Activated CD8-positive, alpha-beta memory T cell treated with anti-CD3 and anti-CD28 coated beads for 48 hours (primary cell): ENCODE measurements at places on chromosomes 3 and 15.

- DNase-seq = no peak
Measured at GRCh38 chr3:51224843-51225242, 160.2 kb upstream of the MANF start.

DNA sequence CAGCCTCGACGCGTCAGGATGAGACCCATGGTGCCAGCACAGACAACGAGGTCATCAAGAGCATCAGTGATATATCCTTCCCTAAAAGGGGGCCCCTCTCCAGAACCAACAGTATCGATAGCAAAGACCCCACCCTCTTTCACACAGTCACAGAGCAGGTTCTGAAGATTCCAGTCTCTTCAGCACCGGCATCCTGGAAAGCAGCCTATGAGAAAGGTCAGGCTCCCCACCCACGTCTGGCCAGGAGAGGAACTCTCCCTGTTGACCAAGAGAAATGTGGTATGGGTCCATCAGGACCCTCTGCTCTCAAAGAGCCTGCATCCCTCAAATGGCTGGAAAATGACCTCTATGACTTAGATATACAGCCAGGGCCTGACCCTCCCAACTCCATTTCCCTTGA is 11.6 kb downstream of the ANKRD34C start:
- DNase-seq = no peak

DNA sequence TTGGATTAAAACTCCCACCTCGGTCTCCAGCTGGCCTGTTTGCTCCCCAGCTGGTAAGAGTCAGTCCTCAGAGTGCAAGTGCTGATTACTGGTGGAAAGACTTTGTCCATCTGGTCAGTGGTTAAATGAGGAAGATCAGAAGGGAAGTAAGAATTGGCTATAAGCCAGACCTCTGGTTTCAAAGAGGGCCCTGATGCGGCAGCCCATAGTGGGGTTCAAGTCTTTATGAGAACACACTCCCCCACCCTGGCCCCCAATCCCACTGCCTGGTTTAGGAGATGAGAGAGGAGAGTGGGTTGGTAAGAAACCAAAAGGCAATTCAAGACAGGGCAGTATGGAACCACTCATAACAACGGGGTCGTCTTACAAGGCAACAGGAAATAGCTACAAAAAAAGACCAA is 65.0 kb downstream of the FRMD4B start:
- DNase-seq = no peak

GRCh38 chr3:146781059-146781458 is 175.9 kb upstream of the PLSCR5 start:
- no peak for DNase-seq

DNA sequence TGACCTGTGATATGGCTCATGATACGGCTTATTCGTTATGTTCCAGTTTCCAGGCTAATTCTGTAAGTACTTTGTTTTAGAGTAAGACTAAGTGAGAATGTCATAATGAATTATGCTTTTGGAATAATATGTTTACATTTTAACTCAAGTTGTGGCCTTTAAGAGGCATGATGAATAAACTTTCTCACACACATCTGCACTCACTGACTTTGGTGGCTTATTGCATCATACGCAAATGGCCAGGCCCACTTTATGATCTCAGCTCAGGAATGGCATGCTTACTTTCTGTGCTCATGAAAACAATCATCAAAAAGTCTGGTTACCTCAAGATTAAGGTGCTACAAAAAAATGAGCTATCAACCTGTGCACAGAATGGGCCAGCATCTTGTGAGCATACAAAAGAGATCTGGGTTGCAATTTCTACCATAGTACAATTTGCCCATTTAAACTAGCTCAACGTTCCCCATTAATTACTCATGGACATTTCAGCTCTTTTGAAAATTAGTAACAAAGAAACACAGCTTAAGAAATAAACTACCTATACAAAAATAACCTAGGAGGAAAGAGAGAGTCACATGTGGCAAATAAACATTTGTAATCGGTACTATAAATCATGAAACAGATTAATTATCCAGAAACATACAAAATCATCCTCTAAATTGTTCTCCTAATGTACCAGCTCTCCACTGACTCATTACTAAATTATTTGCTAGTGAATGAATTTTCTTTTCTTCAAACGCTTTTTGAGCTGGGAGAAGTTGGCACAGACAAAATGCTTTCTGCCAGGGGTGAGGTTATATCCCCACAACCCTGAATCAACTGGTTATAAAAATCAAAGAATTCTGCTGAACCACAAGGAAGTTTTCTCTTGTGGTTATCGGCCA is 439.0 kb upstream of the ADAMTS9 start:
- DNase-seq = no peak

- no peak for DNase-seq
Measured at GRCh38 chr3:59845386-59845785, 795.6 kb upstream of the CFAP20DC start.

DNA sequence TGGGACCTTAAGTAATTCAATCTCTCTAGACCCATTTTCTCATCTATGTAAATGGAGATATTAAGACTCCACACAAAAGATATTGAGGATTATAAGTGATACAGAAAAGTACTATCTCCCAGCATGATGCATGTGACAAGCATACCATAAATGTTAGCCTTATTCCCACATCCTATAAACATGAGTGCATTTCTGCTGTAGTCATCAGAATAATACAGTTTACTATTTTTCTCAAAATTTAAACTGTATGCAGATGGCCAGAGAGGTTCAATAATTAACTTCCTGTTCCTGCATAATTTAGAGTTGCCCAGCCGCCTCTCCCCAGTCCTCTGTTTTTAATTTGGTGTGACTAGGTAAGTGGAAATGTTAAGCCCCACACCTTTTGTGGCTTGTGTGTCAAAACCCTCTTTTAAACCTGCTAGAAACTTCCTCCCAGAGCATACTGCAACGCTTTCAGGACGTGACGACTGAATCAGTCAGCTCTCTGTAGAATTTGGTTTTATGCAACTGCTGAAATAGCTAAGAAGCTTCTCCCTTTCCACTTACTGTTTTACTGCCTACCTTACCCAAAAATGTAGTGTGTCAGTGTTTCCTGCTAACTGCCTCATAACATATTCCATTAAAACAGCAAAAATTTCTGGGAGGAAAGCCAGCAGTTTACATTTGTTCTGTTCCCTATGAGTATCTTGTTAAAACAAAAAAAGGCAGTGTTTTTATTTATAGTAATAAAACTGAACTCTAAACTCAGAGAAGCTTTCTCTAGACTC is 1037.9 kb downstream of the EPHA3 start:
- DNase-seq = no peak

GRCh38 chr3:37308247-37308646 is 133.9 kb upstream of the LRRFIP2 start:
- no peak for DNase-seq

DNA sequence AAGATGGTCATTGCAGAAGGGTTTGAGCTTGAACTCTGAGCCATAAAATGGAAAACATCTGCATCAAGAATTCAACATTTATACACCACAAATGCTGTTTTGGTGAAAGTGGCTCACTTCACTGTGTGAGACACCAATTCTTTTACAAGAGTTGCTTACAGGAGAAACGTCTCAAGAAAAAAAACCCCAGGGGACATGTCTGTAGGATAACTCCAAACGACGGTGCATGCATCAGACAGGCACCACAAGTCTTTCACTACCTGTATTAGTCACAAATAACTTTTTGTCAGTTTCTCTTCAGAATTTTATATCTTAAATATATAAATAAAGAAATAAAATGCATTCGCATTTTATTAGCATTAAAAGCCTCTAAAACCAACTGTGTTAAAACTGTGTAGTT is 164.3 kb downstream of the EFHB start:
- DNase-seq = no peak

GRCh38 chr3:130014526-130014925 is 40.0 kb downstream of the TRH start:
- DNase-seq = no peak

DNA sequence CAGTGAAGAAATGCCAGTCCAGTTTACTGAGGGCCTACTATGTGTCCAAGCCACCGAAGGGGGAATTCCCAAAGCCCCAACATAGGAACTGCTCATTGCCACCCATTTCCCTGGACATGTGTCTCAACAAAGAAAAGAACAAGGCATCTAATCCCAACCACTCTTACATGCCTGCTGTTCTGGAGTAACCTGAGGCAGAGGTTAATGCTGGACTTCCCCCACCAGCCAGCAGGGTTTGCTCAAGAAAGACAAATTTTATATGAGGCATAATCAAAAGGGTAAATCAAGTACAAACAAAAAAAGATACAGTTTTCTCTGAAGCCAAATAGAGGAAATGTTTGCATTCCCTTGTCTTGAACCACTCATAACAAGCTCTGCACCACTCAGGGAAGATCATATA is 4.1 kb downstream of the ADCY5 start:
- DNase-seq = no peak

DNA sequence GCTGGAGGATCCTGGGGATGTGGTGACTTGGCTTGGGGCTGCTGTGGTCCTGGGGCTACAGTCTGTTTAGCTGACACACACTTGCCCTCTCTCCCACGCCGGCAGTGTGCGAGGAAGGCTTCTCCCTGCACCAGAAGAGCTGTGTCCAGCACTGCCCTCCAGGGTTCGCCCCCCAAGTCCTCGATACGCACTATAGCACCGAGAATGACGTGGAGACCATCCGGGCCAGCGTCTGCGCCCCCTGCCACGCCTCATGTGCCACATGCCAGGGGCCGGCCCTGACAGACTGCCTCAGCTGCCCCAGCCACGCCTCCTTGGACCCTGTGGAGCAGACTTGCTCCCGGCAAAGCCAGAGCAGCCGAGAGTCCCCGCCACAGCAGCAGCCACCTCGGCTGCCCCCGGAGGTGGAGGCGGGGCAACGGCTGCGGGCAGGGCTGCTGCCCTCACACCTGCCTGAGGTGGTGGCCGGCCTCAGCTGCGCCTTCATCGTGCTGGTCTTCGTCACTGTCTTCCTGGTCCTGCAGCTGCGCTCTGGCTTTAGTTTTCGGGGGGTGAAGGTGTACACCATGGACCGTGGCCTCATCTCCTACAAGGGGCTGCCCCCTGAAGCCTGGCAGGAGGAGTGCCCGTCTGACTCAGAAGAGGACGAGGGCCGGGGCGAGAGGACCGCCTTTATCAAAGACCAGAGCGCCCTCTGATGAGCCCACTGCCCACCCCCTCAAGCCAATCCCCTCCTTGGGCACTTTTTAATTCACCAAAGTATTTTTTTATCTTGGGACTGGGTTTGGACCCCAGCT is 2.9 kb upstream of the FES start:
- no peak for DNase-seq

DNA sequence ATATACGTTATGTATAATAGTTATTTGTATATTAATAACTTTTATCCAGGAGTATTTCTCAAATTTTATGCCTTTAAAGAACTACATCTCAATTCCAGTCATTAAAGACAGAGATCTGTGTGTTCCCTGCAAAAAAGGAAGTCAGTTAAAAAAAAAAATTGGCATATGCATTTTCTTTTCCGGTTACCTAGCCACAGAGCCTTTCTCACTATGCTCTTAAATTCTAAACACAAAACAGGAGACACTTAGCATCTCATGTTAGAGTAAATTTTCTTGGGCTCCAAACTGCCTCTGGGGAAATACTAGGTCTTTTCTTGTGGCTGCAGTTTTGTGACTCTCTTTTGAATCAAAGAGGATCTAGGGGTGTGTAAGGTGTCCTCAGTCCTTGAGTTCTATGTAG is 105.9 kb downstream of the KCNH8 start:
- DNase-seq = no peak

GRCh38 chr3:156132313-156132712 is 11.9 kb downstream of the KCNAB1 start:
- DNase-seq = no peak

GRCh38 chr3:51282931-51283330 is 102.2 kb upstream of the MANF start:
- DNase-seq = no peak

- DNase-seq = no peak
Measured at GRCh38 chr3:139473155-139473771, 3.1 kb downstream of the RBP2 start.

GRCh38 chr15:81084716-81085115 is 49.4 kb upstream of the CFAP161 start:
- no peak for DNase-seq

DNA sequence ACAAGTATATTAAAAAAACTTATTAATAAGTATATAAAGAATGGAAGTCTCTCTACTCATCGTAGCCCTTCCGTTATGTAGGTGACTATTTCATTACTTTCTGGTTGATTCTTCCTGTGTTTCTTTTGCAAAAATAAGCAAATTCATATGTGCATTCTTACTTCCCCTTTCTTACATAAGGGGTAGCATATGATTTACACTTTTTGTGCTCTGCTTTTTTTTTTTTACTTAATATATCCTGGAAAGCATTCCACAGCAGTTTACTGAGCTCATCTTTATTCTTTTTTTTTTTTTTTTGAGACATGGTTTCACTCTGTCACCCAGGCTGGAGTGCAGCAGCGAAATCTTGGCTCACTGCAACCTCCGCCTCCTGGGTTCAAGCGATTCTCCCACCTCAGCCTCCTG is 12.9 kb downstream of the SCAMP5 start:
- no peak for DNase-seq

DNA sequence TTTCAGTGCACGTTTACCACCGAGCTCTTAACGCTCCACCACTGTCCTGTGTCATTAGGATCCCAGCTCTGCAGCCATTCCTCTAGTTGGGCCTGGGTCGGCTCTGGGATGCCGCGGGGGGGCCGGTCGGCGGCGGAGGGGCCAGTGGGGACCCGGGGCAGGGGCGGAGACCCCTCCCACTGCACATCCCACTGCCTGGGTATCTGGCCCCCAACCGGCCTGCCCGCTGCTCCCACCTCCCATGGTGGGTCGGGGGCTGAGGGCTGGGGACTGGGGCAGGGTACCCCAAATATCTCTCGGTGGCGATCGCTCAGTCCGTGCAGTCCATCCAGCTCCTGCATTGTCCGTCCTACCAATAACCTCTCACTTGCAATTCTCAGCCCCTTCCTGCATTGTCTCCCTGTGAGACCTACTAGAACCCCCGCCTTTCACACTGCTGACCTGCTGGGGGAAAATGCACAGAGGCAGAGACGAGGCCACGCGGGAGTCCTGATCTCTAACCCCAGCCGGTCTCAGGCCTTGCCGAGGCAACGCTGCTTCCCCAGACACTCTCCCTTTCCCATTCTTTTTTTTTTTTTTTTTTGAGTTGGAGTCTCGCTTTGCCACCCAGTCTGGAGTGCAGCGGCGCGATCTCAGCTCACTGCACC is 24.0 kb upstream of the MUC20 start:
- no peak for DNase-seq

GRCh38 chr3:14242490-14243311 is 64.1 kb downstream of the LSM3 start:
- DNase-seq = no peak

DNA sequence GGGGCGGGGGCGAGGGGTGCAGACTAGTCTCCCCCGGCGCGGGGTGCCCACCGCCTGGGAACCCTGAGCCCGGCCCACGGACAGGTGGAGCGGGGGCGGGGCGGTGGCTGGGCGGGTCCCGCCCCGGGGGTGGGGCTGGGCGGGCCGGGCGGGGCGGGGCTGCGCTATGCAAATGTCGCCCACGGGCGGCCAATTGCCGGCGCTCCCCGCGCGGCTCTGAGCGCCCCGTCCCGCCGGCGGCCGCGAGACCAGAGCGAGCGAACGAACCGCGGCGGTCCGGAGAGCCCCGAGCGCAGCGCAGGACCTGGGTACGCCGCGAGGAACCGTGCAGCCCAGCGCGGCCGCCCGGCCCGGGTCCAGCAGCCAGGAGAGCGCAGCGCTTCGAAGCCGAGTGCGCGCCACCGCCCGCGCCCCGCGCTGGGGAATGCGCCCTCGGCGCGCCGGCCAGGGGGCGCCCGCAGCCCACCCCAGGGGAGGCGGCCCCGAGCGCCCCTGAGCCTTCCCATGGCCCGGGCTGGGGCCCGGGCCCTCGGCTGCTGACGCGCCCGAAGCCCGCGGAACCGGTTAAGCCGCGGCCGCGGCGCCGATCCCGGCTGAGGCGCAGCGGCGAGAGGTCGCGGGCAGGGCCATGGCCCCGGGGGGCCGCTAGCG is at the start of gene SEMA3F:
Gene SEMA3F (plus strand): TSS at position 485 of the 651 bp plus-strand sequence. CDS start 4,299 bp downstream, outside the sequence.
- DNase-seq = peak; percentile 13

GRCh38 chr15:95822961-95823360 is 507.5 kb upstream of the NR2F2 start:
- no peak for DNase-seq
